ENCODE measurements at places on chromosomes 4 and X. TPM values are rescaled to one million over a fixed set of nuclear protein-coding genes. Genes with fewer than 3 reads are reported as not detected.

GRCh38 chrX:51151734-51152133 lies 180.9 kb upstream of the NUDT10 start:
- H3K27me3 ChIP-seq, result peaks cover 2% of the 10 kb centered on the region
- H3K4me3 ChIP-seq, result no peak overlapping the region
- no peak overlapping the region for H3K27ac ChIP-seq
- no peaks in the 10 kb centered on the region for H3K36me3 ChIP-seq

DNA sequence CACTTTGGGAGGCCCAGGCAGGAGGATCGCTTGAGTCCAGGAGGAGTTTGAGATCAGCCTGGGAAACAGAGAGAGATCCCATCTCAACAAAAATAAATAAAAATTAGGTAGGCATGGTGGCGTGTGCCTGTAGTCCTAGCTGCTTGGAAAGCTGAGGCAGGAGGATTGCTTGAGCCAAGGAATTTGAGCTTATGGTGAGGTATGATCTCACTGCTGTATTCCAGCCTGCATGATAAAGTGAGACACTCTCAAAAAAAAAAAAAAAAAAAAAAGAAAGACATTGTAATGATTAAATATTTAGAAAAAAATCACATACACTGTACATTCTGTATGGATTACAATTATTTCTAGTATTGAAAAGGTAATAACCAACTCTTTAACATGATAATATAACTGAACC lies 87.1 kb downstream of the SLIT2 start:
- no peaks in the 10 kb centered on the region for H3K4me1 ChIP-seq
- no peak overlapping the region for H3K27ac ChIP-seq
- H3K36me3 ChIP-seq, result no peaks in the 10 kb centered on the region
- DNase-seq, result no peak

- peaks cover 17% of the 10 kb centered on the region for H3K27me3 ChIP-seq
- no peaks in the 10 kb centered on the region for H3K4me1 ChIP-seq
- no peaks in the 10 kb centered on the region for H3K36me3 ChIP-seq
- no peak overlapping the region for H3K4me3 ChIP-seq
- no peak for DNase-seq
These were observed 74.8 kb downstream of the COX18 start for GRCh38 chr4:72994670-72995069.

- no peaks in the 10 kb centered on the region for H3K27me3 ChIP-seq
- no peaks in the 10 kb centered on the region for H3K4me1 ChIP-seq
- H3K4me3 ChIP-seq, result no peak overlapping the region
- H3K36me3 ChIP-seq, result no peaks in the 10 kb centered on the region
- H3K27ac ChIP-seq, result no peak overlapping the region
These were observed 412.0 kb upstream of the ATOH1 start for GRCh38 chr4:93416344-93417128.

- no peaks in the 10 kb centered on the region for H3K27me3 ChIP-seq
- no peaks in the 10 kb centered on the region for H3K36me3 ChIP-seq
- no peak for DNase-seq
- H3K4me3 ChIP-seq, result no peak overlapping the region
These were observed 9.2 kb upstream of the JADE1 start for GRCh38 chr4:128800284-128800683.

GRCh38 chrX:17373337-17373736 lies 1.7 kb upstream of the NHS start:
- H3K4me3 ChIP-seq, result no peak overlapping the region
- H3K4me1 ChIP-seq, result peaks cover 11% of the 10 kb centered on the region
- peaks cover 14% of the 10 kb centered on the region for H3K27me3 ChIP-seq
- DNase-seq, result no peak
- H3K27ac ChIP-seq, result no peak overlapping the region
- H3K36me3 ChIP-seq, result no peaks in the 10 kb centered on the region

DNA sequence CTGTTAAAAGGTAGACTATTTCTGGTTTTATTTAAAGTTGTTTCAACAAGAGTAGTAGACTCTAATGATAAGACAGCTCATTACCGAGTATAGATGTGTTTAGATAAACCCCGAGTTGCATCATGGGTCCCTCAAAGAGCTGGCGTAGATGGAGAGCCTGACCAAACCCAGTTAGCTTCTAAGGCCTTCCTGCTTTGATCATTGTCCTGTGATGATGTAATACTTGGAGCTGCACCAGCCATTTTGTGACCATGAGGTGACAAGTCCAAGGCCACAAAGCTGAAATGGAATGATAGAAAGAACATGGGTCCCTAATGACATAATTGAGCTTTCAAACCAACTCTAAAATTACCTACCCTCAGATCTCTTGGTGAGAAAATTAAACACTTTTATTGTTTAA lies 66.6 kb upstream of the TAB3 start:
- no peaks in the 10 kb centered on the region for H3K27me3 ChIP-seq
- no peaks in the 10 kb centered on the region for H3K4me1 ChIP-seq
- DNase-seq, result no peak
- no peak overlapping the region for H3K27ac ChIP-seq
- H3K36me3 ChIP-seq, result no peaks in the 10 kb centered on the region

DNA sequence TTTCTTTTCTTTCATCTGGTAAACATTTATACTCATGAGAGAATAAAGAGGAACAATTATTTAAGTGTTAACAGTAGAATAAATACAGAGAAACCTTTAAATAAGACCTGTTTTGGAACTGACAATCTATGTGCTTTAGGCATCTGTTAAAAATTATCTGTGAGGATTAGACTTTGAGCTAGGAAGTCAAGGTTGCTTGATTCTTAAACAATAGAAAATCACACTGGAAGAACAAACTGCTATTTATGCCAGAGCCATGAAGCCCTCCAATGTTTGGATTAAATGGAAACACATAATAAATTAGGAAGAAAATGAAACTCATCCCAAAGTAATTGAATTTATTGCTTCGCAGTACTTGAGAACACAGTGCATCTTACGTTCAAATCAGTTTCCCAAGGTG lies 207.2 kb upstream of the NPY2R start:
- no peaks in the 10 kb centered on the region for H3K4me1 ChIP-seq
- peaks cover 3% of the 10 kb centered on the region for H3K27me3 ChIP-seq
- H3K36me3 ChIP-seq, result no peaks in the 10 kb centered on the region
- DNase-seq, result no peak
- no peak overlapping the region for H3K27ac ChIP-seq
- H3K4me3 ChIP-seq, result no peak overlapping the region

Gene DCTD
- 152 TPM for total RNA-seq

Gene TBC1D14
- total RNA-seq, result 24.6 TPM

Gene ATP8A1
- 32.0 TPM for total RNA-seq

All from activated naive CD4-positive, alpha-beta T cell treated with anti-CD3 and anti-CD28 coated beads for 36 hours (primary cell).